ENCODE measurements at places on chromosomes 3 and 15.

DNA sequence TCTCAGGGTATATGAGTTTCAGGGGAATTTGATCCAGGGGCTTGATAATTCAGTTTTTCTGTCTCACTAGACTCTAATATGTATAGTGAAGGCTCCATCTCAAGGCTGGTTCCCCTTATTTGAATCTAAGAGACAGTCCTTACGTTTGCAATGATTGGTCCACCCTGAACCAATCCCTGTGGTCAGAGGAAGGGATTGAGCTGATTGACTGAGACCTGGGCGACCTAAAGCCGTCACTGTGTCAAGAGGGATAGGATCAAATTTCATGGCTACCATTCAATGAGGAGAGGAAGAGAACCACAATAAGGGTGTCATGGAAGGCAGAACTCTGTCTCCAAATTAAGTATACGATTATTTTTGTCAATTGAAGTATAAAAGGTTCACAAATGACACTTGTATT is 16.3 kb downstream of the NUDT16 start:
- no peak for DNase-seq

- DNase-seq: no peak
Observed at GRCh38 chr3:136883967-136884720, 22.1 kb downstream of the NCK1 start.

DNA sequence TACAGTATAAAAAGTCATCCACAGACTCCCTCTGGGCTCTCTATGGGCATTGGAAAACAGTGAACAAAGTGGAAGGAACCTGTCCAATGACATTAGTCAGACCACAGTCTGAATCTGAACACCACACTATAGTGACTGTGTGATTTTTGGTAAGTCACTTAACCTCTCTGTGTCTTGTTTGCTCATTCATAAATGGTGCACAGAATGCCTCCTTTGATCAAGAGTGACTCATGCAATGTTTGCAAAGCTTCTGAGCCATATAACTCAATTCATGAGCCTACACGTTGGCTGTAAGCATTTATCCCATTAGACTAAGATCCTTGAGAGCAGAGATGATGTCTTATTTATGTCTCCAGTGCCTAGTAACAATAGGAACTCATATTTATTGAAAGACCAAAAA is 46.7 kb downstream of the SV2B start:
- no peak for DNase-seq

GRCh38 chr3:101902041-101902440 is 52.7 kb downstream of the NFKBIZ start:
- DNase-seq: no peak

GRCh38 chr3:9552252-9552999 is 1.2 kb downstream of the LHFPL4 start:
- no peak for DNase-seq

DNA sequence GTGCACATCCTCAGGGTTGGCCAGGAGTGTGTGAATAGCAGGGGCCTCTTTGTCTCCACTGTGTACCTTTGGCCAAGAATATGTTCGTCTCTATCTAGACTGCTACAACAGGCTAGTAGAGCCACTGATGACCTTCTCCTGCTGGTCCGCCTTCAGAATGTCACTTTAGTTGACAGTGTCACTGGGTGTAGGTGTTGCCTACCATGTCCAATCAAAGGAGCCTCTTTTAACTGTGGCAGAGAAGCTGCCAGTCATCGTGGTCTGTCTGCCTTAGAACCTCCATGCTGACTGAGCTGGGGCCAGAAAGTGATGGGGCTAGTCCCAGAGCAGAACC is 40.1 kb downstream of the OXSR1 start:
- DNase-seq: no peak

DNA sequence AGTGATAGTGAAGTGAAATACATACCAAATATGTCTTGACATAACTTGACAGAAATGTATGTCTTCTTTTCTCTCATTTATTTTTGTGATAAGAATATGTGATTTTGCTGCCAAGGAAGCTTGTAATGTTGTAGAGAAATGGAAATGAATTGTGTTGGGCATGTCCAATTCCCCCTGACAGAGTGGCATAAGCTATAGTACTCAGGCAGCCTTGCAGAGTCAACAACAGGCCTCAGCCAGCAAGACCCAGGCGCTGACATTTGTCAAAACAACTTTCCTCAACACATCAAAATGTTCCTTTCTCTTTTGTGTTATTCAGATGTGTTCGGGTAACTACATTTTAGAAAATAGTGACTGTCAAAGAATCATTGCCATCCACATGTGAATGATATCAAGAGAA is 538.1 kb upstream of the ATP11B start:
- no peak for DNase-seq

DNA sequence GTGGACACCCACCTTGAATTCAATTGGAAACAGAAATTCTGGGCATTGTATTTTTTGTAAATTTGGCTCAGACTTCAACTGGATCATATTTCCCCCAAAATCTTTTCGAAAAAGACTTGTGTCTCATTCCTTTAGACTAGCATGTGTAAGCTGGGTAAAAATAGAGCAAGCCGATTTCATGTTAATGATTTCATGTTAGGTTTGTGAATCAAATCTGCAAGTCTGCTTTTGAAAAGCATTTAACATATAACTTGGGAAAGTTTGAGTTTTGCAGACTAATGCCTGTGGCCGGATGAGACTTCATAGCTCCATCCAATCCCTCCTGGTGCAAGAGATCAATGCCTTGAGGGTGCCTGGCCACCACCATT is 64.5 kb downstream of the FLNB start:
- no peak for DNase-seq

Data from T-helper 22 cell (primary cell).